Tibial nerve (tissue), 4 donors: ENCODE measurements at places on chromosomes 13 and 19. TPM values are rescaled to one million over a fixed set of nuclear protein-coding genes. Genes with fewer than 3 reads are reported as not detected.

- DNase-seq, result no peak
Measured at GRCh38 chr19:45676851-45677263, 8.8 kb downstream of the GIPR start.

DNA sequence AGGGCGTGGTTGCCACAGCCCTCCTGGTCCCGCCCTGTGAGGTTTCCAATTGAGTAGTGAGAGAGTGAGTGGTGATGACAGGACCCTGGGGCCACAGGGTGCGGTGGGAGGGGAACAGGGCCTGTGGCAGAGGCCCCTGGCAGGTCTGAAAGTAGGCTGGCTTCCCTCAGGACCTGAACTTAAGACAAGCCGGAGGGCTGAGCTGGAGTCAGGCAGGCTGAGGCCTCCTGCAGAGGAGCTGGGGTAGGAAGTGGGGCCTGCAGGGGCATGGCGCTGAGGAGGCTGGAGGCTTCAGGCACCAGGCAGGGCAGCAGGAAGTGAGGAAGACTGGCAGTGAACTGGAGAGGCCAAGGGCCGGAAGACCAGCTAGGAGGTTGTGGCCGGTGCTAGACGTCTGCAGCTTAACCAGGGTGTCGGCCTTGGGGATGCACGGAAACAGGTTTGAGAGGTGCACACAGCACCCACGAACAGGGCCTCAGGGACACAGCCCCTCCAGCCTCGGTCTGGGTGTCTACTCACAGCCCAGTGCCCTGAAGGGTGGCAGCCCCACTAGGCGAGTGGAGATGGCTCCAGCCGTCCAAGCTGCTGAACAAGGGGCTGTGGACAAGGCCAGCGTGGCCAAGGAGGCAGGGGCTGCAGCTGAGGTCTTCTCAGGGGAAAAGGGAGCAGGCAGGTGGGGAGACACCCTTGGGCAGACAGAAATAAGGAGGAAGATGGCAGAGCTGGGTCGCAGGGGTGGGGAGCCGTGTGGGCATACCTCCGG is 17.8 kb downstream of the POP4 start:
- DNase-seq, result no peak

GRCh38 chr19:6066661-6067646 is 43.3 kb downstream of the RFX2 start:
- peak; percentile 88 for DNase-seq

DNA sequence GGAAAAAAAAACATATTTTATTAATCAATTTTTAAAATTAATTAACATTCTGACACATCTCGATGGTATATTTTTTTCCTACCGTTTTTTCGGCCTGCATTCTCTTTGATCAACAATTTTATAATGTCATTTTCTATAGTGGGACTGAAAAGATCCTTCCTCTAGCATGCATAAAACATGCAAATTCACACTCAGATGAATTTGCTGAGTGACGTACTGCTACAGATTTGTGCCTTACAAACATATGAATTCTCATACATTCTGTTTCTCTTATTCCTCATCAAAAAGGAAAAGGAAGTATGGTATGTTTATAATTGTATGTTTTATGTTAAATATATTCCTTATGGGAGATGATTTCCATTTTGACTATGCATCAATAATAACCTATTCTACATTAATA is 458.2 kb downstream of the TSHZ3 start:
- DNase-seq, result no peak

DNA sequence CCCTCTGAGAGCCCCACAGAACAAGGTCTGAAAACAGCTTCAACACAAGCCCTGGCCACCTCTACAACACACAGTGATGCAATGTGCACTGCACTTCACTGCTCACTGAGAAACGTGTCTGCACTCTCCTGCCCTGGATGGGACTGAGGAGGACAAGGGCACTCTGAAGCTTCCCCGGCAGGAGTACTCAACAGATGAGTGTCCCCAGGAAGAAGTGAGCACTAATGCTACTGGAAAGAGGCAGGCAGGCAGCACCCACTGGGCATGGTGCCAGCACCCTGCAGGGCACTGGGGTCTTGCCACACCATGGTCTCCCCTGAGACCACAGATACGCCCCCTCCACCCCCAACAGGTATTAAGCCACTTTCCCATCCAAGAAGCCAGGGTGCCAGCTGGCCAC is 17.7 kb upstream of the SLC35E1 start:
- no peak for DNase-seq

GRCh38 chr13:30114571-30115256 is 192.6 kb downstream of the KATNAL1 start:
- DNase-seq, result peak; percentile 84

DNA sequence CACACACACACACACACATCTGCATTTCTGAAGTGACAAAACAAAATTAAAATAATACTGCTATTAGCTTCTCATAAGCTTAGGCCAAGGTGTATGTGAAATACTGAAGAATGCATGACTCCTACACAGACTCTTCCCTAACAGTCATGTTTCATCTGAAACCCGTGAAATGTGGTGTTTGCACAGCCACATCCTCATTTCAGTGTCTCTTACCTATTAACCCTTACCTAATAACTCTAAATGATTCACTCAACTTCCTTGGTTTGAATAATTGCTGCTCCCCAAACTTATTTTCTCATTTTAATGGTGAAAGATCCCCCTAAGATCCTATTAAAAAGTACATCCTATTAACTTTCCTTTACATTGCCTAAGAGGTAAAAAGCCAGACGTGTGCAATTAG is 117.6 kb downstream of the MIPEP start:
- no peak for DNase-seq

GRCh38 chr19:17183858-17184321 is 31.3 kb upstream of the USE1 start:
- no peak for DNase-seq

DNA sequence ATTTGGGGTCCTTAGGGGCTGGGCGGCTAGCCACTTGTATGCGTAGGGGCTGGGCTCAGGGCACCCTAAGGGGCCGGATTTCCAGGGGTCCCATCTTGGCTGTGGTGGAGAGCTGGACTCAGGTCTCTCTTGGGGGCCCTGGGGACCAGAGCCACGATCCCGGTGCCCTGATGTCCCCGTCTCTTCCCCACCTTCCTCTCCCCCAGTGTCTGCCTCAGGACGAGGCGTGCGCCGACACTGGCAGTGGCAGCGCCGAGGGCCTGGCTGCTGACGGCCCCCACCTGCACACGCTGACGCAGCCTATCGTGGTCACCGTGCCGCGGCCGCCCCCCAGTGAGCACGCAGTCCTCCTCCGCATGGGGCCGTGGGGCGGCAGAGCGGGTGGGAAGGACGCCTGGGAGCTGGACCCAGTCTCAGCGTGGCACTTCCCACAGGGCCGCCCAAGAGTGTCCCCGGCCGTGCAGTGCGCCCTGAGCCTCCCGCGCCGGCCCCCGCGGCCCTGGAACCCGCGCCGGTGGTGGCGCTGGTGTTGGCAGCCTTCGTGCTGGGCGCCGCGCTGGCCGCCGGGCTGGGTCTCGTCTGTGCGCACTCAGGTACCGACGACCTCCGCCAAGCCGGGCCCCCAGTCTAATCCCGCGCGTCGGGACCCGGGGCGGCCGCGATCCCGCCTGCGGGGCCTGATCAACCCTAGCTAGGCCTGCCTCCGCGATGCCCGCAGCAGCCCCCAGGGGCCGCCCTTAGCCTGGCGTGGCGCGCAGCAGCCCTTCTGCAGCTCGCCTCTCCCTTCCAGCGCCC is 2.7 kb upstream of the SNAPC2 start:
- DNase-seq, result no peak

GRCh38 chr19:5142725-5143097 is 173.8 kb downstream of the KDM4B start:
- no peak for DNase-seq

- DNase-seq, result no peak
Measured at GRCh38 chr13:41405367-41405766, 52.0 kb upstream of the RGCC start.

- no peak for DNase-seq
Measured at GRCh38 chr19:27765912-27766725, 1446.8 kb downstream of the UQCRFS1 start.

- DNase-seq, result no peak
Measured at GRCh38 chr13:44739120-44739519, 163.0 kb upstream of the TSC22D1 start.

GRCh38 chr13:31978021-31978420 is 53.6 kb upstream of the FRY start:
- DNase-seq, result no peak

- DNase-seq, result no peak
Measured at GRCh38 chr19:37986048-37986750, 79.2 kb downstream of the SIPA1L3 start.

DNA sequence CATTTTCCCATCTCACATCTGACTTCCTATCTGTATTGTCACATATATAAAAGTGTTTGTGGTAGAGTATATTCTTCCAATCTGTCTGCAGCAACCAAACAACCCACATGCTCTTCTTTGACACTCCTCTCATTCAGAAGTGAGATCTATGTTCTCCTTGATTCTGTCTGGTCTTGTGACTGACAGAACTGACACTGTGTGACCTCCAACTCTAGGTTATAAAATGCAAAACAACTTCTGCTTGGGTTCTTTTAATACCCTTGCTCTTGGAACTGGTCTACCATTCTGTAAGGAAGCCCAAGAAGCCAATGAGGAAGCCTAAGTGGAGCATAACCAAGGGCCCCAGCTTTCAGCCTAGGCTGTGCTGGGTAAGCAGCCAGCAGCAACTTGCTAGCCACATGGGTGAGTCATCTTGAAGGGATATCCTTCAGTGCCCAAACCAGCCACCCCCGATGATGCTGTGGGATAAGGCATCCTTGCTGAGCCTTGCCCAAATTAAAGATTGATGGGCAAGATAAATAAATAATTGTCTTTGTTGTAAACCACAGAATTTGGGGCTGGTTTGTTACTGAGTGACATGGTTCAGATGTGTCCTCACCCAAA is 18.4 kb upstream of the ITM2B start:
- no peak for DNase-seq

- no peak for DNase-seq
Measured at GRCh38 chr13:25901460-25902376, 150.1 kb downstream of the SHISA2 start.

GRCh38 chr13:33723772-33724435 is 94.0 kb upstream of the RFC3 start:
- peak; percentile 65 for DNase-seq

- no peak for DNase-seq
Measured at GRCh38 chr13:89407357-89407756, 1736.2 kb downstream of the SLITRK5 start.

GRCh38 chr19:27647423-27647822 is 1565.5 kb downstream of the UQCRFS1 start:
- no peak for DNase-seq

- no peak for DNase-seq
Measured at GRCh38 chr19:18137657-18138339, 15.2 kb upstream of the PIK3R2 start.

DNA sequence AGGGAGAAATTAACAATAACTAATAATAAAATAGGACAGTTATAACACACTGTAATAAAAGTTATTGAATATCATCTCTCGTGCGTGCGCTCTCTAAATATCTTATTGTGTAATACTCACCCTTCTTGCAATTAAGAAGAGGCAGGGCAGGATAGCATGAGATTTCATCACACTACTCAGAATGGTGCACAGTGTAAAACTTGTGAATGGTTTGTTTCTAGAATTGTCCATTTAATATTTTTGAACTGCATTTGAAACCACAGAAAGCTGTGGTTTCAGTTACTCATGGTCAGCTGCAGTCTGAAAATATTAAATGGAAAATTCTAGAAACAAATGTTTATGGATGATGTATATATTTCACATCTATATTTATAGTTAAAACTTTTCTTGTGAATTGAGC is 161.1 kb downstream of the DCT start:
- DNase-seq, result no peak

DNA sequence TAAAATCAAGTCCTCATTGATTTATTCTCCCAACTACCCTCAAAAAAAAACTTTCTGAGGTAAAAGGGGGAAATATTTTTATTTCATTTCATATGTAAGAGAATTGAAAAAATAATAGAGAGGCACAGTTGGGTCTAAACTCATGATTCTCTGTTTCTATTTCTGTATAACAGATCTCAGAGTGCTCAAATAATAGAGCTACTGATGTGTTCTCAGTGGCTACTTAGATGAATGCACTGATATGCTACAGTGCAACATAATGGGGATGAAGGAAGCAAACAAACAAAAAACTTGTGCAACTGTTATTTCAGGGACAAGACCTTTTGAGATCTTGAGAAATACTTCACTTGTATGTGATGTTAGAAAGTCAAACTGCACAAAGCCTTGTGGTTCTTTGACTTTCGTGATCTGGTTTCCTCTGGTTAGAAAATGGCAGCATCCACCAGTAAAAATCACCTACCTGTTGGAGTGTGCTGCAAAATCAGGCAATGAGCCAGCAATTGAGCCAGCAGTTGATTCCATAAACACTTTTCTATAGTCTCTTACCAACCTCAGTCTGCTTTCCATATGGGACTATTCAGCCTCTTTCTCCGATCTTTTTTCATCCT is 9.7 kb upstream of the DACH1 start:
- DNase-seq, result no peak

- DNase-seq, result no peak
Measured at GRCh38 chr13:102399791-102400674, 1.8 kb downstream of the FGF14 start.

DNA sequence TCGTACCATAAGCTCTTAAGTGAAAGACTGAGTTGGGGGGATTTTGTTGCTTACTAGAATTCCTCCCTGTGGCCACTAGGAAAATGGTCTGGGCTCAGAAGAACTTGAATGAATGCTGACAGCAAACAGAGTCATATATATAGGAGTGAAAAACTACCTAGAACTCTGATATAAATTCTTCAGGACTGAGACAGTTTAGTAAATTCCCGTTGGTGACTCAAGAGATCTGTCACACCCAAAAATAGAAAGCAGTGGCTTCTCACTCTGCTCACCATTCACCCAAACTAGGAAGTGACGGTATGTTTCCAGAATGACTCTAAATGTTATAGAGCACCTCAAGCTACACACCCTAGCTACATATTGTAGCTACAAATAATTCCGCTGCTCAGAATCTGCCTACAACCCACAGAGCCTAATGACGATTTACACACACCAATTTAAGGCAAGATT is 116.2 kb downstream of the TBC1D4 start:
- DNase-seq, result no peak

DNA sequence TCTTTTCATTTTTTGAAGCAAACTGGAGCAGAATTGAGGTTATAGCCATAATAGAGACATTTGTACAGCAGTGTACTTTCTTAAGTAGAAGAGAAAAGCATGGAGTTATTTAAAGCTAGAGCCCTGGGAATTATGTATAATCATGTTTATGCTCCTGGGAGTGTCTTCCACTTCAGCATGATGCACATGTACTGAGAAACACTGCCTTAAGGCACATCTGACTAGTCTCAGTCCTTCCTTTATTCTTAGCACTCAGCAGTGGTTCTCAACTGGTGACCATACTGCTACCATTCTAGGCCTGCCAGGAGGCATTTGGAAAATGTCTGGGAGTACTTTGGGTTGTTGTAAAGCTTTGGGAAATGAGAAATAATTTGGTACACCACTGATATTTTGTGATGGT is 45.8 kb downstream of the VWA8 start:
- no peak for DNase-seq

The SLC15A1 gene
- total RNA-seq, result not detected

The KRTDAP gene
- not detected for total RNA-seq

The MICU2 gene
- total RNA-seq, result 57.3 TPM

The C1QTNF9 gene
- not detected for total RNA-seq

The ZNF587 gene
- 21.0 TPM for total RNA-seq

The PSPN gene
- total RNA-seq, result under 0.01 TPM

The TMC4 gene
- total RNA-seq, result 0.22 TPM
